Gastrocnemius medialis (tissue), 4 donors: ENCODE measurements at places on chromosomes 12 and 14. TPM values are rescaled to one million over a fixed set of nuclear protein-coding genes. Genes with fewer than 3 reads are reported as not detected.

The MSRB3 gene
- total RNA-seq: 48.2 TPM

The KRT6B gene
- not detected for total RNA-seq

The MTRFR gene
- total RNA-seq: 5.8 TPM

The IL26 gene
- total RNA-seq: not detected

The C1R gene
- 47.5 TPM for total RNA-seq

The CCDC59 gene
- 61.4 TPM for total RNA-seq

The LLPH gene
- 9.8 TPM for total RNA-seq

The TOX4 gene
- total RNA-seq: 57.2 TPM

The KRT72 gene
- total RNA-seq: not detected

The MNAT1 gene
- 57.1 TPM for total RNA-seq

The GOLT1B gene
- 21.3 TPM for total RNA-seq

GRCh38 chr14:70706177-70706576, 64.5 kb downstream of the TTC9 start:
- no peak for DNase-seq
- no peaks in the 10 kb centered on the region for H3K36me3 ChIP-seq
- H3K27me3 ChIP-seq: no peaks in the 10 kb centered on the region

DNA sequence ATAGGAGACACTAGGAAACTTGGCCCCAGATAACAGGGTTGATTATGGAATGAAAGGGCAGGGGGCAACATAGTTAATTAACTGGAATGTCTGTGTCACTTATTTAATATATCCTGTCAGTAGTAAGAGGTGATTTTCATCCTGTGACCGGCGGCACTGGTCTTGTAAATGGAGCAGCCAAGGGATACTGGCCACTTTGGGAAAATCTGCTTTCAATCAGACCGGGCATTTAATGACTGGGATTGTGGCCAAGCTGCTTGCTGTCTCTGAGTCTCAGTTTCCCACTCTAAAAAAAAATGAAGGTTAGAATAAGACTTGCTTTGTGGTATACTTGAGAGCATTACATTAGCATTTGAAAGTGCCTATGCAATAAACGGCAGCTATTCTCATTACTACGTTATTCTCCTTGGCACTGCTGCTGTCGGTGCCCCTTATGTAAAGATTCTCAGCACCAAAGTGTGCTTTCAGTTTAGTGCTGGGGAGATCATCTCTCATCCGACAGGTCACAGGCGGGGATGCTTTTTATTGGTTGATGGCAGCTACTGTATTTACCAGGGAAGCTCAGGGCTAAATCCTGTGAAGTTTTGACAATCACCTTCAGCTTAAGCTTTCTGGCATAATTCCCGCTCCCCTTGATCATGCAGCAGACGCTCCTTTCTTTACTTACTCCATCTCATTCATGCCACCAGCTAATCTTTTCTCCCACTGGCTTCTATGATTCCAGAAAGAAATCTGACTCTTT, 162.1 kb downstream of the ESRRB start:
- DNase-seq: no peak
- no peaks in the 10 kb centered on the region for H3K4me1 ChIP-seq
- peaks cover 5% of the 10 kb centered on the region for H3K27me3 ChIP-seq
- H3K4me3 ChIP-seq: no peak overlapping the region
- H3K27ac ChIP-seq: no peak overlapping the region

- no peak overlapping the region for H3K27ac ChIP-seq
- no peaks in the 10 kb centered on the region for H3K27me3 ChIP-seq
- H3K4me1 ChIP-seq: no peaks in the 10 kb centered on the region
- DNase-seq: no peak
Observed at GRCh38 chr12:13686260-13686659, 295.1 kb downstream of the GRIN2B start.

DNA sequence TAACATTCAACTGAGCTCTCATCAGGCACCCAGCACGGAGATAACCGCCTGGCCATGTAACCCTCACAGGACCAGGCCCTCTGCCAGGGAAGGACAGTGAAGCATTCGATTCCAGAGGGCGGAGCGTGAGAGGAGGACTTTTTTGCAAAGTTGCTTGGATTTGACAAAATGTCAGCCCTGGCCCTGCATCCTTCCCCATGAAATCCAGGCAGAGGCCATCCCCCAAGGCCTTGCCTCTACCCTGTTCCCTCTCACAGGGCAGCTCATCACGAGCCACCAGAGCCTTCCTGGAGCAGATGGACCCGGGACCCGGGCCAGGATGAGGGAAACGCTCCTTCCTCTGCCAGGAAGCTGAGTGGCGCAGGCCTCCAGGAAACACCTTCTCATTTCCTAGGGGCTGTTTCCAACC, 17.0 kb downstream of the CAMKK2 start:
- no peaks in the 10 kb centered on the region for H3K27me3 ChIP-seq
- no peak for DNase-seq
- H3K36me3 ChIP-seq: no peaks in the 10 kb centered on the region
- H3K27ac ChIP-seq: no peak overlapping the region

- H3K36me3 ChIP-seq: no peaks in the 10 kb centered on the region
- peaks cover 12% of the 10 kb centered on the region for H3K4me1 ChIP-seq
- H3K27me3 ChIP-seq: no peaks in the 10 kb centered on the region
- H3K27ac ChIP-seq: no peak overlapping the region
Observed at GRCh38 chr14:75619548-75619947, 41.1 kb downstream of the ERG28 start.

DNA sequence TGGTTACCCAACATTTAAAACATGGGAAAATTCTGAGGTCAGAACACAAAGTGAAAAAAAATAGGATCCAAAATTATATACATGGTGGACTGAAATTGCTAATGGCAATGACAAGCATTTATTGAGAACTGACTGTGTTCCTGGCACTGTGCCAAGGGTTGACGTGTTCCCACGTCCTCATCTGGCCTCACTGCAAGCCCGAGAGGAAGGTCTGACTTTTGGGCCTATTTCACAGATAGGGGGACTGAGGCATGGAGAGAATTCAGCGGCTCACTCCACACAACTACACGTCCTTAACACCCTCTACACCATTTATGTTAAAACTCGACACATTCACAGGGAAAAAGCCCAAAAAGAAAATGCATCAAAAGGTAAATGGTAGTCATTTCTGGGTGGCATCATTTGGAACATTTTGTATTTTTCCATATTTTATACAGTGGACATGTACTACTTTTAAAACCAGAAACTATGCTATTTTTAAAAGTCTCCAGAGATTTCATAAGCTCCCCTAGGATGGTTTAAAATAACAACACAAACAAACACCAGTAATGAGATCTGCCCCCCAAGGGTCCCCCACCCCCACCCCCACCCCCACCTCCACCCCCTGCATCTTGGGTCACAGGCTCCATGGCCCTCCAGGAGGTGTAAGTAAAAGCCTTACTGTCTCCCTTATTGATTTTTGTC, 27.7 kb downstream of the CLMN start:
- peaks cover 12% of the 10 kb centered on the region for H3K4me1 ChIP-seq
- no peaks in the 10 kb centered on the region for H3K27me3 ChIP-seq
- H3K4me3 ChIP-seq: no peak overlapping the region

DNA sequence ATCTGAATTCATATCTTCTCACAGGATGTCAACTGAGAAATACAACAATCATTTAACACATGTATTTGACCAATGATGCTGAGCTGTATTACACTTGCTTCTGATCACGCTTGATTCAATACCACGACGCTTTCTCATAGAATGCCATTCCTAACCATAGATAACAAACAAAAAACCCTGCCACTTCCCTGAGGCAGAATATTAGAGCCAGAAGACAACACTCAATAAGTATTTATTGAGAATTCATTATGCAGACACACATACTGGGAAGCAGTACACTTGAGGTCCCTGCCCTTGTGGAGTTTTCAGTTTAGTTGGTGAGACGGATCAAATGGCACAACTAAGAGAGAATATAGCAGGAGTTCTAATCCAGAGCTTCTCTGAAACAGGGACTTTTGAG, 32.4 kb downstream of the BLTP3B start:
- no peak overlapping the region for H3K27ac ChIP-seq
- H3K4me1 ChIP-seq: no peaks in the 10 kb centered on the region
- no peak for DNase-seq

DNA sequence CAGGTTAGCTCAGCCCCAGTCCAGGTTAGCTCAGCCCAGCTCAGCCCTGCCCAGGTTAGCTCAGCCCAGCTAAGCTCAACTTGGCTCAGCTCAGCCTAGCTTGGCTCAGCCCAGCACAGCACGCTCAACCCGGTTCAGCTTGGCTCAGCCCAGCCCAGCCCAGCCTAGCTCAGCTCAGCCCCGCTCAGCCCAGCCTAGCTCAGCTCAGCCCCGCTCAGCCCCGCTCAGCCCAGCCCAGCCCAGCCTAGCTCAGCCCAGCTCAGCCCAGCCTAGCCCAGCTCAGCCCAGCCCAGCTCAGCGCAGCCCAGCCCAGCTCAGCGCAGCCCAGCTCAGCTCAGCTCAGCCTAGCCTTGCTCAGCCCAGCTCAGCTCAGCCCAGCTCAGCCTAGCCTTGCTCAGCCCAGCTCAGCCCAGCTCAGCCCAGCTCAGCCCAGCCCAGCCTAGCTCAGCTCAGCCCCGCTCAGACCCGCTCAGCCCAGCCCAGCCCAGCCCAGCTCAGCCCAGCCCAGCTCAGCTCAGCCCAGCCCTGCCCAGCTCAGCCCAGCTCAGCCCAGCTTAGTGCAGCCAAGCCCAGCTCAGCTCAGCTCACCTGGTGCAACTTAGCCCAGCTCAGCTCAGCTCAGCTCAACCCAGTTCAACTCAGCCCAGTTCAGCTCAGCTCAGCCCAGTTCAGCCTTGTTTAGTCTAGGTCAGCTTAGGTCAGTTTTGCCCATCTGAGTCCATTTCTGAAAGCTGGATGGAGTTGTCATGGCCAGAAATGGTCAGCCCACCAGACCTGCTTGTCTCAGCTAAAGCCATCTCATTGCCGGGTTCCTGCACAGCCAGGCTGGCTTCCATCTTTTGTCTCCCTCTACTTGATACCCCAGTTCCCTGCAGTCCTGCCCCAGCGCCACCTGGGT, 333.6 kb downstream of the TMEM121 start:
- H3K36me3 ChIP-seq: no peaks in the 10 kb centered on the region
- H3K4me3 ChIP-seq: no peak overlapping the region
- no peaks in the 10 kb centered on the region for H3K4me1 ChIP-seq

DNA sequence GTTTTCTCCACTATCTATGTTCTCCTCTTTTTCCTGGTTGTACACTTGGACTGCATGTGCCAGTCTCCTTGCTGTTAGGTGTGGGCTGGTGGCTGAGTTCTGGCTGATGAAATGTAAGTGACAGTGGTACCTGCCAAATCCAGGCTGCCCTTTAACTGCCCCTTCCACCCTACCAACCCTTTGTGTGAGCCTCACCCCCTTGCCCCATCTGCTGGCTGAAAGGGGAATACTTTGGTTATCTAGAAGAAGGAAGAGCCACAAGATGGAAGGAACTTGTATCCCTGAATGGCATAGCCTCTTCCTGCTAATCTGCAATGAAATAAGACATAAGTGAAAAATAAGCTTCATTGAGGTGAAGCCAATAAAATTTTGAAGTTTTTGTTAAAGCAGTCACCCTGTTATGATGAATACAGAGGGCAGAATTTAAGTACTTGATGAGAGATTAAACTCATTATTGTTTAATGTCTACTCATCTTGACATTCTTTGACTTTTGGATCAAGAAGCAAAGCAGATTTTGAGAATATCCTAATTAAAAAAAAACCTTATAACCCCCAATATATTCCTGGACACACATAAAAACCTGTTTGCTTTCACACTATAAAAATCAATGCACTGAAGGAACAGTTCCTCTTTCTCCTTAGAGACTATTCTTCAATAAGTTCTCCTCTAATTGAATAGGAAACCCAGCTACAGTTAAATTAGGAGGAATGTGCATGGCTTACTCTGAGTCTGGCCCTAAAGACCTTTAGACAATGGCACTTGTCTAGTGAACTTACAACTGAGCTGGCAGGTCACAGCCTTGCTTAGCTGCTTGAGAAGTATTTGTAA, 262.6 kb upstream of the BTG1 start:
- no peak overlapping the region for H3K4me3 ChIP-seq
- peaks cover 28% of the 10 kb centered on the region for H3K4me1 ChIP-seq
- H3K27ac ChIP-seq: no peak overlapping the region
- no peaks in the 10 kb centered on the region for H3K36me3 ChIP-seq
- no peak for DNase-seq

- H3K4me3 ChIP-seq: no peak overlapping the region
- no peaks in the 10 kb centered on the region for H3K36me3 ChIP-seq
- no peaks in the 10 kb centered on the region for H3K27me3 ChIP-seq
- no peak for DNase-seq
- H3K27ac ChIP-seq: no peak overlapping the region
Observed at GRCh38 chr14:57479197-57479596, 14.5 kb downstream of the CCDC198 start.

GRCh38 chr12:75722714-75723200, 211.3 kb upstream of the KRR1 start:
- no peak overlapping the region for H3K4me3 ChIP-seq
- peak; percentile 53 for DNase-seq
- peak overlapping the region; percentile 79 for H3K27ac ChIP-seq
- peaks cover 44% of the 10 kb centered on the region for H3K4me1 ChIP-seq
- H3K27me3 ChIP-seq: no peaks in the 10 kb centered on the region

DNA sequence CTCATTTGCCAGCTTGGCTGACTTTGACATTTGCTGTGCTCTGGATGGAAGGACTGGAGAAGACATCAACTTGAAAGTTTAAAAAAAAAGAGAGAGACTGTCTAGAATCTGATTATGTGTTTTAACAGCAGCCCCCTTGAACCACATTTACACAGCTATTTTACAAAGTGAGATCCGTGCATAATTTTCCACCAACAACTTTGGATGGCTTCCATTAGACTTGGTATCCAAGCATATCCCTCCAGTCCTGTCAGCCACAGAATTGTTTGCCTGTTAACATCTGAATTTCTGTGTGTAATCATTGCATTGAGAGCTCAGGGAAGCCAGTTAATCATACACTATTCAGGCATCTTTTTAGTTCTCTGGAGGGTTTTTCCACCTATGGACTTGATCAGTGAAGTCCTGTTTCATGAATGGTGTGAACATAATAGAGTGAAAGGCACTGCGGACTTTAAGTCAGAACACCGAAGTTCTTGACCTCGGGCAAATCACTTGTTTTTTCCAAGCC, 93.7 kb downstream of the SAMD4A start:
- DNase-seq: no peak
- H3K36me3 ChIP-seq: no peaks in the 10 kb centered on the region
- H3K27ac ChIP-seq: no peak overlapping the region
- no peaks in the 10 kb centered on the region for H3K27me3 ChIP-seq
- peaks cover 36% of the 10 kb centered on the region for H3K4me1 ChIP-seq

GRCh38 chr14:37870170-37870569, 274.7 kb downstream of the TTC6 start:
- no peaks in the 10 kb centered on the region for H3K27me3 ChIP-seq
- no peak for DNase-seq
- H3K27ac ChIP-seq: no peak overlapping the region
- H3K4me3 ChIP-seq: no peak overlapping the region
- H3K4me1 ChIP-seq: no peaks in the 10 kb centered on the region
